Natural killer cell treated with Interleukin-12 subunit alpha and Interleukin-12 subunit beta and Interleukin-15 and Interleukin-18, amount 100 ng/mL, for 72 hours (primary cell): ENCODE measurements at places on chromosomes 5 and 9.
A peak's percentile ranks its signal among the peaks of the same experiment; 100 is the strongest.

DNA sequence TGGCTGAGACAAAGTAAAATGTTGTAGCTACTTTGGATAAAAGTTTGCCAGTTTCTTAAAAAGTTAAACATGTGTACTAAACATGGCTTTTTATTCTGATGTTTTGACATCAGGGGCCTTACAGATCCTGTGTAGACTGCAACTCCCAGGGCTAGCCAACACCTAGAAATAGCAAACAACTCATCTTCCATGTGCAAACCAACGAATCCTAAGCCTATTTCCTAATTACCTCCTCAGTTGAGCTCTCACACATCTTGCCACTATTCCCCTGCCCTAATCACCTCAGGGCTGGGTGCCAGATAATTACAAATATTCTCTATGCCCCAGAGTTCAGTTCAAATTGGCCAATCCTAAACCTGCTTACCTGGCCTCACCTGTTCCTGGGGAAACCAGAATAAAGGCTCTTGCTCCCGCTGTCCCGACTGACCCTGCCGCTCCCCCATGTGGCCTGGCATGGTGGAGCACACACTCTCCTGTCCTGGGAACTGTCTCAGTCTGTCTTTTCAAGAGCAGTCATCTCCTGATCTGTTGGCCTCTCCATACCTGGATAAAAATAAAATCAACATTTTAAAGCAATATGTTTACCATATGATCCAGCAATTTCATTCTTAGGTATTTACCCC is 37.1 kb upstream of the FAM169A start:
- DNase-seq, result no peak

GRCh38 chr5:82909771-82910170 is 167.4 kb downstream of the TMEM167A start:
- DNase-seq, result no peak

GRCh38 chr5:15645381-15646160 is 145.6 kb downstream of the FBXL7 start:
- no peak for DNase-seq

GRCh38 chr9:103799959-103800358 is 294.1 kb upstream of the SMC2 start:
- DNase-seq, result no peak

- DNase-seq, result no peak
Measured at GRCh38 chr9:88782931-88783710, 208.1 kb upstream of the S1PR3 start.

DNA sequence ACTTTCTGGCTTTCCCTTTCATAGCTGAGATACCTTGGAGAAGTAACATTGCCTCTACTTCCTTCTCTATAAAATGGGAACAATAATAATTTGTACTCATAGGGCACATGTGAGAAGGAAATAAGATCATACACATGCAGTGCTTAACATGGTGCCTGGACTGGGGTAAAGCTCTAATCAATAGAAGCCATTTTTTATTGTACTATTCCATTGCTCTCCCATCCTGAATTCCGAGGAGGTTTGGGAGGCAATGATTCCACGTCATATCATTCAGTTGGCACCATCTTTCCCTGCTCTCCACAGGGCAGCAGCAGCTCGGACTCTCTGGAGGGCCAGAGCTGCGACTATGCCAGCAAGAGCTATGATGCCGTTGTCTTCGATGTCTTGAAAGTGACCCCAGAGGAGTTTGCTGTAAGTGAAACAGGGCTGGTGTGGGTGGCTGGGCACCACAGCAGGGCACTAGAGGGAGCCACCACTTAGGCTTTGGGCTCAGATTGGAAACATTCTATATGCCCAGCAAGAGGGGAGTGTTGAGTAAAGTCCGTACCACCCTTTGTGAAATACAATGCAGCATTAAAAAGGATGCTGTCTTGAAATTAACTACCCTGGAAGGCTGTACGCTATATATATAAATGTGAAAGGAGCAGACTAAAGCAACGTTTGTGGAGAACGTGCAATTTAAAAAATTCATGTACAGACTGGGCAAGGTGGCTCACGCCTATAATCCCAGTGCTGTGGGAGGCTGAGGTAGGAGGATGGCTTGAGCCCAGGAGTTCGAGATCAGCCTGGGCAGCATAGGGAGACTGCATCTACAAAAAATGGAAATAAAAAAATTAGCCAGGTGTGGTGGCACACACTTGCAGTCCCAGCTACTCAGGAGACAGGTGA is 51.2 kb downstream of the RALGPS1 start:
- no peak for DNase-seq

DNA sequence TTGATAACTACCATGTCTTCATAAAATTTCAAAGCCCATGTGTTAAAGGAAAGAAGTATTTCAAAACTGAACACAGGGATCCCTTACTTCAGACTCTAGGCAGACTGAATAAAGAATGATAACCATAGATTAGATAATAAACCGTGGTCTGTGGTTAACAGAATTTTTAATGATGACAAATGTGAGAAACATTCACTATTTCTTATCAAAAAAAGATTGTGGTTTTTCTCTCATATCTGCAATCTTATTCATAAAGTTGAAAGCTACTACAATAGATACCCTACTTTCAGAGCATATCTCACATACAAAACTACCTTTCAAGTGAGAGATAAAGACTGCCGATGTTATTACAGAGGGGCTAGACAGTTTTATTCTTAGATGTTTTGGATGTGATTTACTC is 816.8 kb upstream of the DMAC1 start:
- DNase-seq, result no peak

- DNase-seq, result no peak
Measured at GRCh38 chr9:104482921-104483570, 21.0 kb upstream of the OR13F1 start.

DNA sequence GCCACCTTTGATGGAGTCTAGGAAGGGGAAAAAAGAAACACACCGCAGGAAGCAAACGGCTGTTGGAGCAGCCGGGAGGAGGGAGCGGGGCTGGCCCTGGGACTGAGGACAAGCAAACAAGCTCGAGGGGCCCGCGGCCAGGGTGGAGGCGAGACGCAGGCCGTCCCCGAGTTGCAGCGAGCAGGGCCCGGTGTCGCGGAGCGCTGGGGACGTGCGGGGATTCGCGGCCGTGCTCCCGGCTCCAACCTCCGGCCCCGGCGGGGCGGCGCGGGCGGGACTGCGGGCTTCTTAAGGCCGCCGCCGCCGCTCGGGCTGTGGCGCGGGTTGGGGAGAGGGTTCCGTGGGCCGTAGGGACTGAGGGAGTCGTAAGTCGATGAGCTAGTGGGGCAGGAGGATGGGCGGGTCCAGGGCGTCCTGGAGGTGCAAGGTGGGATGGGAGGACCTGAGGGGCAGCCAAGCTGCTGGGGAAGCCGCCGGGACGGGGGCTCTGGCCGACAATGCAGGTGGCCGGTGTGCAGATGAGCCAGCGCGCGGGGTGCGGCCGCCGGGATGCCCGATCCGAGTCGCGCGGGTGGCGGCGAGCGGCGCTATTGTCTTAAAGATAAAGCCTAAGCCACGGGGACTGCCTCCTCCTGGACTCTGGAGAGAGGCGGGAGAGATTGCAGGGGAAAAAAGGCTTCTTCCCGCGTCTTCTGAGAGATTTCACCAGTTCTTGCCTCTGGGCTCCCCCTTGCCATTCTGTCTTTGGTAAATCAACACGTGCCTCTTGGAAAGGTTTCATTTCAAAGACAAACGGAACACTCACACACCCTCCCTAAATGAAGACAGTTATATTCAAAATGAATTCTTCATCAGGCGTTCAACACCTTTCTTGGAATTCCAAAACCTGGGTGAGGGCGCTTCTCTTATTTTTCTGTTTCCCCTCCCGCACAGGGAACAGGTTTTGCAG is 1.6 kb upstream of the HAPLN1 start:
- DNase-seq, result no peak

GRCh38 chr5:81204205-81204604 is 28.9 kb upstream of the CKMT2 start:
- no peak for DNase-seq

GRCh38 chr5:56535347-56535746 is 280.0 kb upstream of the MAP3K1 start:
- no peak for DNase-seq

- DNase-seq, result no peak
Measured at GRCh38 chr5:125463466-125464092, 717.1 kb upstream of the ZNF608 start.

- DNase-seq, result no peak
Measured at GRCh38 chr5:93302711-93303110, 278.3 kb downstream of the NR2F1-AS1 start.

DNA sequence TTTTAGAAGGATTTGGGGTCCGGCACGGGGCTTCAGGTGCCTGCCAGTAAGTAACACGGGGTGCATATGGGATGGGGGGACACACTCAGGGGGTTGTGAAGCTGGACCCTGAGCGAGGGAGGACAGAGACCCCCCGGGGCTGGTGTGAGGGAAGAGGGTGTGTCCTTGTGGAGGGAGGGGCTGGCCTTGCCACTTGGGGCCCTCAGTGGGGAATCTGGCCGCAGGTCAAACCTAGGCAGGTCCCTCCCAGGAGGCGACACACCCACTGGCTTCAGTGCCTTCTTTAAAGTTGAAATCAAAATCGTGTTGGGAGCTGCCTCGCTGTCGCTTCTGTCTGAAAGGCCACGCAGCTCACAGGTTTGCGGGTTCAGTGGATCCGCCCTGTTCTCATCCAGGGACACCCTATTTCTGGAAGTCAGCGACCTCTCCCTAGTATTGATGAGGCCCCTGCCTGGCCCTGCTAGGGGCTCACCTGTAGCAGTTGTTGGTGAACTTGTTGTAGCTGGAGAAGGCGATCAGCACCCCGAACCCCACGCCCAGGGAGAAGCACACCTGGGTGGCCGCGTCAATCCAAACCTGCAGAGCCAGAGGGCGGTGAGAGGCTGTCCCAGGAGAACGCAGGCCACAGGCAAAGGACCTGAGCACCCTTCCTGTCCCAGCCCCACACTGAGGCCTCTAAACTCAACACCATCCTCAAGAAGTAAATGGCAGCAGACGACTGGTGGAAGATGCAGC is 29.4 kb downstream of the SLC6A3 start:
- DNase-seq, result peak; percentile 32

- DNase-seq, result no peak
Measured at GRCh38 chr9:37295178-37295577, 127.3 kb upstream of the GRHPR start.

DNA sequence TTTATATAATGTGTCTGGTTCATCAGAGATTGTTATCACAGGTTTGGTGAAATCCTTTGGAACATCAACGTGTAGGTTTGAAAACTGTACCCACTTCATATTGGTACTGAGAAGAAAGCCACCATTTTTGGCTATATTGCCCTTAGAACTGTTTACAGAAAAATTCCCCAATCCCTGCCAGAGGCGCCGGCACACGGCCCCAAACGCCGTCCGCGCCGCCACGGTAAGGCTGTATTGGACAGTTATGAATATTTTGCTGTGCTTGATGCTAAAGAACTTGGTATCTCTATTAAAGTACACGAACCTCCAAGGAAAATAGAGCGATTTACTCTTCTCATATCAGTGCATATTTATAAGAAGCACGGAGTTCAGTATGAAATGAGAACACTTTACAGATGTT is 35.2 kb downstream of the DCAF10 start:
- no peak for DNase-seq

DNA sequence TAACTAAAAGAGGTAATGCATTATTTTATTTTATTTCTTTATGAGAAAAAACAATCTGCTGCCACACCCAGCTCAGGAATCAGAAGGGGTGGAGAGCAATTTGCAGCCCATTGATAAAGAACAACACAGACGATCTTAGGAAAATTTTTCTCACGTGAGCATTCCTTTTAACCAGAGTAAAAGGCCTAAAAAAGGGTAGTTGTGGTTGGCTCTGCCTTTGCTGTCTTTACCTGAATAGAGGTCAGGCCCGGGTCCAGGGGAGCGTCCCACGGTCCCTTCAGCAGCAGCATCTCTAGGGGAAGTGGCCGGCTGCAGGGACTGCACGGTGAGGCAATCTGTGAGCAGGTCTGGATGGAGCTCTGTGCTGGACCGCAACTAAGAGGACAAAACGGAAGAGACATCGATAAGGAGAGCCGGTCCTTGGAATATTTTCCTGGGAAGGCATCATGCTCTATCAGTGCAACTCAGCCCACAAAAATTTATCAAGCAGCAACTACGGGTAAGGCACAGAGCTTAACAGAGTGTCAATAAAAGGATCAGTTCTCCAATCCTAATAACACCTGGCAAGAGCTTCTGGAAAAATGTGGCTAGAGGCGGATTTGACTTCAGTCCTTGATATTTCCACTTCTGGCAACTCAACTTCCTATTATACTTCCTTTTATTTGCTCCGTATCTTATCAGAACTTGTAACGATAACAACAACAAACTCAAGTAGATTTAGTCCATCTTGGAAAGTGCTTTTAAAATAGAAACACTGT is 372.8 kb upstream of the RFX3 start:
- DNase-seq, result no peak

- no peak for DNase-seq
Measured at GRCh38 chr5:123537256-123537655, 25.3 kb downstream of the CSNK1G3 start.

GRCh38 chr9:110192531-110193261 is 15.3 kb downstream of the C9orf152 start:
- DNase-seq, result no peak

DNA sequence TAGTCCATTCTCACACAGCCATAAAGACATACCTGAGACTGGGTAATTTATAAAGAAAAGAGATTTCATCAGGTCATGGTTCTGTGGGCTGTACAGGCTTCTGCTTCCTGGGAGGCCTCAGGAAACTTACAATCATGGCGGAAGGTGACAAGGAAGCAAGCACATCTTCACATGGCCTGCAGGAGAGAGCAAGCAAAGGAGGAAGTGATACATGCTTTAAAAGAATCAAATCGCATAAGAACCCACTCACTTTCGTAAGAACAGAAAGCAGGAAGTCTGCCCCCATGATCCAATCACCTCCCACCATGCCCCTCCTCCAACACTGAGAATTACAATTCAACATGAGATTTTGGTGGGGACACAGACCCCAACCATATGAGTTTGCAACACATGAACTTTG is 5.1 kb upstream of the FBXO38 start:
- DNase-seq, result no peak

GRCh38 chr5:19733612-19734495 is 254.1 kb downstream of the CDH18 start:
- no peak for DNase-seq
